ENCODE measurements at places on chromosomes 6 and 20. TPM values are rescaled to one million over a fixed set of nuclear protein-coding genes. Genes with fewer than 3 reads are reported as not detected.
A peak's percentile ranks its signal among the peaks of the same experiment; 100 is the strongest.

DNA sequence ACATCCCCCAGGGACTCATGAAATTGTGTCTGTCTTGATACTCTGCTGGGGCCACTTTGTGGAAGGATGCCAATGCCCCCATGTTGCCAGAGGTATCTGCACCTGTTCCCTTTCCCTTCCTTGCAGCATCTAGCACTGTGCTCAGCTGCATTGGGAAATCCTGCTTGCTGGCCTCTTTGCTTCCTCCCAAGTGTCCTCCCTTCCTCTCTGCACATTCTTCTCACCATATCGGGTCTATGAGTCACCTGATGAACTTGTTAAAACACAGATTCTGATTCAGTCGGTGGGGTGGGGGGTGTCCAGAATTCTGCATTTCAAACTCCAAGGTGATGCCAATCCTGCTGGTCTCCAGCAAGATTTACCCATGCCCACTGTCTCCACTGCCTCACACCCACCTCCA is 467.8 kb downstream of the PTPRT start:
- DNase-seq: no peak
- H3K36me3 ChIP-seq: no peaks in the 10 kb centered on the region
- H3K4me3 ChIP-seq: no peak overlapping the region
- no peaks in the 10 kb centered on the region for H3K27me3 ChIP-seq

GRCh38 chr6:41427642-41428335 is 92.4 kb downstream of the NCR2 start:
- H3K27me3 ChIP-seq: peaks cover 16% of the 10 kb centered on the region
- no peak for DNase-seq
- H3K4me3 ChIP-seq: no peak overlapping the region
- no peaks in the 10 kb centered on the region for H3K36me3 ChIP-seq
- H3K27ac ChIP-seq: no peak overlapping the region

DNA sequence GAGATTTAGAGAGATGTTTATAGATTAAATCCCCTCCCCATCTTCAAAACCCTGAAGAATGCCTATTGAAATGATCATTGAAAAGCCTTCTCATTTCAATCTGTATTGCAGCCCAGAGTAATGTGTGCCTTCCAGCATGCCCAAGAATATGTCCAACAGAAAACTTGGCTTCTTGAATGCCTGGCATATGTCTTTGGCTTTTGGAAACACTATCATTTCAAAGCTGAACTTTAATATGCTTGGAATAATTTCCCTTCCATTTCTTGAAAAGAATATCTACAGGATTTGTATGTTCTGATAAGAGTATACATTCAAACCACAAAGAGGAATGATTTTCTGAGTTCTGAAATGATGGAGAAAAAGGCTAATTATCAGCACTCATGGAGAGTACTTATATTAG is 11.9 kb upstream of the PBOV1 start:
- H3K4me1 ChIP-seq: no peaks in the 10 kb centered on the region
- no peaks in the 10 kb centered on the region for H3K36me3 ChIP-seq
- no peaks in the 10 kb centered on the region for H3K27me3 ChIP-seq
- no peak overlapping the region for H3K4me3 ChIP-seq
- H3K27ac ChIP-seq: no peak overlapping the region
- DNase-seq: no peak

Gene PROKR2
- not detected for polyA plus RNA-seq

Gene TAGAP
- polyA plus RNA-seq: 276 TPM

GRCh38 chr6:31634131-31634530 is 13.6 kb downstream of the PRRC2A start:
- H3K36me3 ChIP-seq: peaks cover 91% of the 10 kb centered on the region
- H3K4me1 ChIP-seq: no peaks in the 10 kb centered on the region
- no peak overlapping the region for H3K4me3 ChIP-seq
- no peak for DNase-seq
- no peaks in the 10 kb centered on the region for H3K27me3 ChIP-seq

- H3K4me1 ChIP-seq: peaks cover 27% of the 10 kb centered on the region
- H3K27me3 ChIP-seq: peaks cover 12% of the 10 kb centered on the region
- no peak overlapping the region for H3K27ac ChIP-seq
- H3K36me3 ChIP-seq: no peaks in the 10 kb centered on the region
- no peak overlapping the region for H3K4me3 ChIP-seq
These were observed 34.4 kb upstream of the ZNF184 start for GRCh38 chr6:27507041-27507956.

Gene CAPN11
- polyA plus RNA-seq: not detected

Gene ASIP
- not detected for polyA plus RNA-seq

DNA sequence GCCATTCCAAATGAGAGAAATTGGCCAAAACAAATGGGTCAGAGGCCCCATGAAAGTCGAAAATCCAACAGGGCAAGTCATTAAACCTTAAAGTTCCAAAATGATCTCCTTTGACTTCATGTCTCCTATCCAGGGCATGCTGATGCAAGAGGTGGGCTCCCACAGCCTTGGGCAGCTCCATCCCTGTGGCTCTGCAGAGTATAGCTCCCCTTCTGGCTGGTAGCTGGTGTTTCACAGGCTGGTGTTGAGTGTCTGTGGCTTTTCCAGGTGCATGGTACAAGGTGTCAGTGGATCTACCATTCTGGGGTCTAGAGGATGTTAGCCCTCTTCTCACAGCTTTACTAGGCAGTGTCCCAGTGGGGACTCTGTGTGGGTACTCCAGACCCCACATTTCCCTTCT is 115.2 kb upstream of the LAMA2 start:
- DNase-seq: no peak
- no peak overlapping the region for H3K4me3 ChIP-seq
- no peaks in the 10 kb centered on the region for H3K4me1 ChIP-seq
- H3K27me3 ChIP-seq: no peaks in the 10 kb centered on the region
- H3K36me3 ChIP-seq: no peaks in the 10 kb centered on the region

DNA sequence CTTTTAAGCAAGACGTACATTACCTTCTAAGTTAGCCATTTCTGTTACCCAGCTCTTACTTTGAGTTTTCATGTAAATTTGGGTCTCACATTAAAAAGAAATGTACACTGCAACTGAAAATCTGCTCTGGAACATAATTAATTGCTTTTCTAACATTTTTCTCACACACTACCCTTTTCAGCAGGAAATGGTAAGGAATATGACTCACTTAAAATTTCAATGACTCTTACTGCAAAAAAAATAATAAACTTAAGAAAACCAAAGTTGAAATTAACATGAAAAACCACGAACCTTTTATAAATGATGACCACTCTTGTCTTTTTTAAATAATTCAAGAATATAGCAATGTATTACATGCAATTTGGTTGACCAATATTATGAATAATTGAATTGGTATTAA is 1.3 kb downstream of the CGA start:
- no peaks in the 10 kb centered on the region for H3K27me3 ChIP-seq
- no peak overlapping the region for H3K27ac ChIP-seq
- no peaks in the 10 kb centered on the region for H3K4me1 ChIP-seq
- H3K36me3 ChIP-seq: no peaks in the 10 kb centered on the region

- H3K27me3 ChIP-seq: no peaks in the 10 kb centered on the region
- H3K4me3 ChIP-seq: no peak overlapping the region
- no peak for DNase-seq
- no peaks in the 10 kb centered on the region for H3K36me3 ChIP-seq
- H3K27ac ChIP-seq: no peak overlapping the region
These were observed 155.8 kb downstream of the GRM1 start for GRCh38 chr6:146184701-146185100.

DNA sequence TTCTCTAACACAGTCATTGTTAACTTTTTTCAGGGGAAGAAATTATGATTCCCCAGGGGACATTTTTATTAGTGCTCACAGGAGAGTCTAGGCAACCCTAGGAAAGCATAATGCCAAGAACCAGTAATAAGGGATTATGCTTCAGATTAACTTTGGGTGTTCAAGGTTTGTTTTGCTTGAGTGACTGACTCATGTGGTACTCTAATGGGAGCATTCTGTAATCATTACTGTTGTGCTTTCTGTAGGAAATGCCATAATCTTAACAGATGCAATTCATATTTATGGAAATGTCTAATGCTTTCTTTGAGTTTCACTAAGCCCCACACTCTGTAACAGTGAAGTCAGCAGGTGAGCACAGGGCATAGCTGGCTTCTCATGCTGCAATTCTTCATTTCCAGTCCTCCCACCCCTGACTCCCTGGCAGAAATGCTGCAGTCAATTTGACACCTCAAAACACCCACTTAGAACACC is 263.4 kb upstream of the MAN1A1 start:
- H3K36me3 ChIP-seq: no peaks in the 10 kb centered on the region
- no peak overlapping the region for H3K4me3 ChIP-seq
- no peaks in the 10 kb centered on the region for H3K4me1 ChIP-seq

- H3K27me3 ChIP-seq: no peaks in the 10 kb centered on the region
- H3K27ac ChIP-seq: no peak overlapping the region
- no peak for DNase-seq
- H3K4me3 ChIP-seq: no peak overlapping the region
These were observed 190.3 kb upstream of the TAB2 start for GRCh38 chr6:149127212-149127611.

- H3K36me3 ChIP-seq: no peaks in the 10 kb centered on the region
- no peak for DNase-seq
- no peaks in the 10 kb centered on the region for H3K4me1 ChIP-seq
- no peak overlapping the region for H3K4me3 ChIP-seq
These were observed 497.7 kb upstream of the MARCKS start for GRCh38 chr6:113359155-113360140.

DNA sequence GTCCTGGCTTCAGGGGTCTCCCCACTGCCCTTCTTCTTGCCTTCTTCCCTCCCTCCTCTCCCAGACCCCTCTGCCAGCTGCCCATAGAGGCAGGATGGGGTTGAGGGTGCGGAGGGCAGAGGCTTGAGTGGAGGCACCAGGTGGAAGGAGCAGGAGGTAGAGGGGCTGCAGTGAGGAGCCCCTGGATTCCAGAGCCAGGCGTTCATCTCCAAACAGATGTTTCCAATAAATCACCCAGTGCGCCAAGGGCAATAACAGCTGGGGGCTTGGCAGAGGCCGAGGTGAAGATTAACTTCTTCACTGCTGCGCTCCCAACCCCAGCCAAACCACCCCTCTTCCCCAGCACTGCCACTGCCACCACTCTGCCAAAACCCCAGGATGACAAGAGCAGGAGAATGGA is 10.7 kb downstream of the MDFI start:
- no peaks in the 10 kb centered on the region for H3K36me3 ChIP-seq
- H3K27ac ChIP-seq: no peak overlapping the region
- no peaks in the 10 kb centered on the region for H3K4me1 ChIP-seq
- no peaks in the 10 kb centered on the region for H3K27me3 ChIP-seq
- no peak for DNase-seq

GRCh38 chr6:125273965-125274364 is 27.8 kb downstream of the HDDC2 start:
- no peak overlapping the region for H3K4me3 ChIP-seq
- no peak overlapping the region for H3K27ac ChIP-seq
- no peak for DNase-seq

DNA sequence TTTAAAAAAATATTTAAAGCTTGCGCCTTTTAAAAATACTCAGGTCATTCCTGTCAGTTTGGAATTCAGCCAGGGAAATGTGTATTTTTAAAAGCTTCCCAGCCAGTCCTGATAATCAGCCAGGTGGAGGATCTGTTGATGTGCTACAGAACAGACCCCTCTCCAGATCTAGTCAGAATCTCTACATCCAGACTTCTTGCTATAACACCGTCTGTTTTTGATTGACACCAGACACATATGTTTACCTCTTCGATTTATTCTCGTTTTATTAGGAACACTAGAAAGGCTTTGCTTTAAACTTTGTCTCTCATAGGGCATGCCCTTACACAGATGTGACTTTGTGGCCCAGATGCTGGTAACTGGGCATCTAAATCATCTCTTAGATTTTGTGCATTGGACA is 11.7 kb downstream of the PARD6B start:
- no peak overlapping the region for H3K4me3 ChIP-seq
- DNase-seq: no peak
- no peak overlapping the region for H3K27ac ChIP-seq
- H3K27me3 ChIP-seq: no peaks in the 10 kb centered on the region
- H3K4me1 ChIP-seq: peaks cover 11% of the 10 kb centered on the region

Gene GGTLC1
- not detected for polyA plus RNA-seq

Gene HFE
- polyA plus RNA-seq: 4.2 TPM

DNA sequence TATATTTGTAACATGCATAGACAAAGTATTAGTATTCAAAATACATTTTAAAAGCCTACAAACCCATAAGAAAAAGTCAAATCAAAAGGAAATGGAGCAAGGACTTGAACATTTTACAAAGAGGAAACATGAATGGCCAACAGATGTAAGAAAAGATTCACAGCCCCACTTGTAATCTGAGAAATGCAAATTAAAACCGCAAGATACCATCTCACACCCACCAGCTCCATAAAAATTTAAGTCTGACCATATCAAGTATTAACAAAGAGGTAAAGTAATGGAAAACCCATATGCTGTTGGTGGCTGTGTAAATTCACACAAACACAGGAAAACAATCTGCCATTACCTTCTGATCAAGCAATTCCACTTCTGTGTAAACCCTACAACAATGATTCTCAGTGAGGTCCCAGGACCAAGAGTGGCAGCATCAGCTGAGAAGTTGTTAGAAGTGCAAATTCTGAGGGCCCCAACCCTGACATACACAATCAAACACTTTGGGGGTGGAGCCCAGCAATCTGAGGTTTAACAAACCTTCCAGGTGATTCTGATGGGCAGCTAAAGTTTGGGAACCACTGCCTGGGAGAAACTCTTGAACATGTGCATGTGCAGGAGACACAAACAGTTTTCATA is 30.9 kb downstream of the BCL2L1 start:
- H3K27ac ChIP-seq: no peak overlapping the region
- H3K27me3 ChIP-seq: no peaks in the 10 kb centered on the region
- H3K4me1 ChIP-seq: peaks cover 75% of the 10 kb centered on the region
- no peak for DNase-seq
- H3K4me3 ChIP-seq: no peak overlapping the region
- peaks cover 12% of the 10 kb centered on the region for H3K36me3 ChIP-seq

DNA sequence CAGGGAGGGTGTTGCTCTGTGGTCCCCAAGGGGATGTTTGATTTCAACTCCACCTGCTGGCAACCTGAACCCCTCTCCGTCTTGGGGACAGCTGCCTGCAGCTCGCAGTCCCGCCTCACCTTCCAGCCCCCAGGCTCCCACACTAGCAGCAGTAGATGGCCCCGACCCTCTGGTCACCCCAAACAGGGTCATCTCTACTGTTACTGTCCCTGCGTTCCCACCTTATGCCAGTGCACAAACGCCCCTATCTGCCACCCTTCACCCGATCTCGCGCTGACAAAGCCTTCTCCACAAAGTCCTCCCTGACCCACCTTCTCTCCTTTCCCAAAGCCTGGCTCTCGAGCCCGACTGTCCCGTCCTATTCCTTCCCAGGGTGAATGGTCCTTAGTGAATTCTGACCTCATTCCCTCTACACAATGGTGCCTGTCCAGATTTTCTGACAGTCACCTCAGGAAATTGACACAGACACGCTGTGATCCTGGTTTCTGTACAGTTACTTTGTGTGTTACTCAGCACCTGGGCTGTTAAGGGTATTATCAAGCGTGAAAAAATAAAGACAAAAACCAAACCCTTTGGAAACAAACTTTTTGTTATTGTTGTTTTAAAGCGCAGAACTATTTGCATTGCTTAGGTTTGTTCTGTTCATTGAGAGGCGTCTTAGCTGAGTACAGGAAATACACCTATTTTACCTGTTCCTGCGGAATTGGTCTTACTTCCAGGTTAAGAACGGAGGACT is 728 bp downstream of the FUT9 start:
- H3K4me3 ChIP-seq: no peak overlapping the region
- H3K27ac ChIP-seq: no peak overlapping the region
- no peak for DNase-seq
- no peaks in the 10 kb centered on the region for H3K27me3 ChIP-seq
- no peaks in the 10 kb centered on the region for H3K4me1 ChIP-seq
- H3K36me3 ChIP-seq: no peaks in the 10 kb centered on the region

- peaks cover 20% of the 10 kb centered on the region for H3K36me3 ChIP-seq
- peak overlapping the region; percentile 62 for H3K27ac ChIP-seq
- peak overlapping the region; percentile 95 for H3K4me3 ChIP-seq
- H3K4me1 ChIP-seq: peaks cover 26% of the 10 kb centered on the region
These were observed 1.0 kb downstream of the MRPS26 start for GRCh38 chr20:3046677-3047462.

Gene DEFB124
- not detected for polyA plus RNA-seq

Gene GRM1
- polyA plus RNA-seq: not detected

Gene FERMT1
- polyA plus RNA-seq: not detected
